Adipocyte (in vitro differentiated cells): ENCODE measurements at places on chromosomes 1 and 21.

DNA sequence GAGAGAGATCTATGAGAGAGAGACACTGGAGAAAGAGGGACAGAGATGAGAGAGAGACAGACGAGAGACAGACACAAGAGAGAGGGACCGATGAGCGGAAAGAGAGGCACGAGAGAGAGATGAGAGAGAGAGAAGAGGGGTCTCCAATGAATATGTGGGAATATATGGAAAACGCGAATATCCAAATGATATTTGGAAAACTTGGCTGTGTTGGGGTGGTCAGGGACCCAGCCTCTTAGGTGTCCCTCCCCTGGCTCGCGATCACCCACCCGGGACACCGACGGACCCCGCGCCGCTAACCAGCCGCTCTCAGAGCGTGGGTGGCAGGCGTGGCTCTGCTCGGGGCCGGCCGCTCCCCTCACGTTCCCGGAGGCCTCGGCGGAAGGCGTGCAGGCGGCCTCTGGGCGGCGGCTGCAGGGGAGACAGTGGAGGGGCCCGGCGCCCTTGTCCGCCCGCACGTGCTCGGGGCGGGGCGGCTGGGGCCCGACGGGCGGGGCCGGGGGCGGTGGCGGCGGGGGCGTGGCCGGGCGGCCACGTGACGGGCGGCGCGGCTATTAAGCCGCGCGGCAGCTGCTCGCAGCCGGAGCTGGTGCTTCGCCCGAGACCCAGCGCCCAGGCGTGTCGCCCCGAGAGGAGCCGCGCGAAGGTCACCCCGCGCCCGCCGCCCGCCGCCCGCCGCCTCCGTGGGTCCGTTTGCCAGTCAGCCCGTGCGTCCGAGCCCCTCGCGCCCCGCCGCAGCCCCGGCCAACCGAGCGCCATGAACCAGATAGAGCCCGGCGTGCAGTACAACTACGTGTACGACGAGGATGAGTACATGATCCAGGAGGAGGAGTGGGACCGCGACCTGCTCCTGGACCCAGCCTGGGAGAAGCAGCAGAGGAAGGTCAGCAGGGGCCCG is at the start of gene ACTN2:
Gene ACTN2, plus strand, starts transcription at position 583 of the 898 bp plus-strand sequence. Its CDS starts 175 bp downstream, at position 758.
- DNase-seq: peak; percentile 27

- peak; percentile 98 for DNase-seq
Measured at GRCh38 chr1:100721526-100722207, 2.1 kb downstream of the VCAM1 start.

GRCh38 chr1:226978432-226979114 is 38.5 kb downstream of the COQ8A start:
- no peak for DNase-seq

- no peak for DNase-seq
Measured at GRCh38 chr21:20388400-20388799, 609.8 kb upstream of the NCAM2 start.

DNA sequence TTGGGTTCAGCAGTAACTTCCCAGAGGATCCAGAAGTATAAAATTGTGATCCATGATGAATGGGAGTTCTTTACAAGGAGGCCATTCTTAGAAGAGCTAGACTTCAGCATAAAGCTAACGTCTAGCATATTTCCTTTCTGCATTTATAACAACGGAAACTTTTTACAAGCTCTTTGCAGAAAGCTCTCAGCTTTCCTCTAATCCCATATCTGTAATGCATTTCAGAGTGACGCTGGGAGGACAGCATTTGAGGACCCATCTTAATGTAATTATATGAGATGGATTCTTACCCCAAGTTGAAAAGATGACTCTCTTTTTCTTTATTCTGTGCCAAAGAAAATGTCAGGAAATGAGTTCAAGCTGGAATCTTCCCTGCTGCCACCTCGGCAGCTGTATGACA is 132.0 kb upstream of the CACHD1 start:
- peak; percentile 9 for DNase-seq

- peak; percentile 40 for DNase-seq
Measured at GRCh38 chr1:168321945-168322344, 41.3 kb downstream of the TBX19 start.

DNA sequence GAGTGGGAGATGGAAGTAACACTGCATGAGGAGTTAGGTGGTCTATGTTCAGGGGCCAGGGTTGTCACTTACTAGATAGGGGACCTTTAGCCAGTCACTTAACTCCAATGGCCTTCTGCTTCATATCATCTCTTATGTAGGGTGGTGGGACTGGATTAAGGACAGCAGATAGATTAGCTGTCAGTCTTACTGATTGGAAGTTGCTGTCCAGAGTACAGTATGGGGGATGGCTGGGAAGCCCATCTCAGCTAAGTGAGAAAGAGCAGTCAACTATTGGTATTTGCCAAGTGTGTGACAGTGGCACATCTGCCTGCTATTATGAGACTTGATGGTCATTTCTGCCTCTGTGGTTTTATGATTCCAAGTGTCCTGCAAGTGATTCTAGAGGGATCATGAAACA is 130.9 kb downstream of the FGGY start:
- no peak for DNase-seq

DNA sequence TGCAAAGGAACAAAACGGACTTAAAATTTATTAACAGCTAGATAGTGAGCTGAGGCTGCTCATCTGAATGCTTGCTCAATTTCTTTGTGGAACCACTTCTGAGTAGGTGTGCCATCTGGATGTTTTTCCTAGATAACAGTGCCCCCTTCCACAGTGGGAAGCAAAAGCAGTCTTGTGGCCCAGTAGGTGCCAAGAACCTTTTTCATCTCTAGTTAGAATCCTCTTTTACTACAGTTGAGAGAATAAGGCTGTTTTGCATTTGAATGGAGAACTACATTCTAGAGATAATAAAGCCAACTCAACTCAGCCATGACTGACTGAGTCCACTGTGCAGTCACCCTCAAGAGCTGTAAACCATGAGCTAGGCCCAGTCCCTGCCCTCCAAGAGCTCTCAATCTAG is 13.3 kb downstream of the F3 start:
- DNase-seq: no peak

DNA sequence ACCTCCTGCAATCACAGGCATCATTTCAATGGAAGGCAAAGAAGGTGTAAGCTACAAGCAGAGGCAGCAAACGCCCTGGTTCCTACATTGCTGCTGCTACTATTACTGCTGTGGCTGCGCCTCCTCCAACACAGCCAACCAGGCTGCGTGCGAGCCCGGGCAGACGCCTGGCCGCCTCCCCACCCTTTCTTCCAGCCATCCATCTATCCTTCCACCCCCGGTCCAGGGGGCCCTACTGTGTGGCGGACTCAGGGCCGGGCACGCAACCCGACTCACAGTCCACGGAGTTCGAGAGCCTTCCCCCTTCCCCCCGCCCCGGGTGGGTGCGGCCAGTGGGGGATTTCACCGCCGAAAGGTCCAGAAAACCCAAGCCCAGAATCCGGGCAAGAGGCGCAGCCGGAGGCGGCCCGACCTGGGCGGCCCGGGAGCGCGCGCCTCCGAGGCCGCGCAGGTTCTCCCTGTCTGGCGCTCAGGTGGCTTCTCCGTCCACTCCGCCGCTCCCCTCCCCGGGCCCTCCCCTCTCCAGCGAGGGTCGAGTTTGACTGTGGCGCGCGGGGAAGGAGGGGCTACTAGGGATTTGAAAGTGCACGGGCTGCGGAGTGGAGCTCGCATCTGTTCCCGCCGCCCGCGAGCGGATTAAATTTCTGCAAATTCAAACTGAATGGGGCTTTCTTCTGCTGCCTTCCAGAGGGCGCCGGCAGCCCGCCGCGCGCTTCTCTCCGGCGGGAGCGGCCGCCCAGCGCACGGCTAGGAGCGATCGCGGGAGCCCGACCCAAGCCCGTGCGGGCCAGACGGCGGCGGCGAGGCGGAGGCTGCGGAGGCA is at the start of gene HUNK:
Gene HUNK, plus strand, starts transcription at position 569 of the 823 bp plus-strand sequence. CDS start 655 bp downstream, outside the sequence.
- peak; percentile 76 for DNase-seq

GRCh38 chr1:44345187-44345775 is 9.8 kb downstream of the ERI3 start:
- no peak for DNase-seq

DNA sequence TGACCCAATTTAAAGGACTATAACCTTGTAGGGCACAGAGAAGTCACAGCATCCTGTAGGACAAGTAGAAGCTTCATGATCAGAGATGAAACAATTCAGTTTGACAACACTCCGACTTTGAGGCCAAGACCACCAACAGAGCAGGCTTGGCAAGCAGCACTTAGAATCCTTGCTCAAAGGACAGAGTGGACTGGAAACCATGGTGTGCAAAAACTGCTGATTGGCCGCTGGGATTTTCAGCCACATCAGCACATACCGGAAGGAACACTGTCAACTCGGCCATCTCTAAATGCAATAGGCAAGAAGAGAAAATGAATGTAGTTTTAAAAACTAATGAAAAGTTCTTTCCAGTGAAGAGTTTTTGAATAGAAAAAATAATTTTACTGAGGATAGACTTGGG is 92.0 kb upstream of the PRMT6 start:
- DNase-seq: no peak

DNA sequence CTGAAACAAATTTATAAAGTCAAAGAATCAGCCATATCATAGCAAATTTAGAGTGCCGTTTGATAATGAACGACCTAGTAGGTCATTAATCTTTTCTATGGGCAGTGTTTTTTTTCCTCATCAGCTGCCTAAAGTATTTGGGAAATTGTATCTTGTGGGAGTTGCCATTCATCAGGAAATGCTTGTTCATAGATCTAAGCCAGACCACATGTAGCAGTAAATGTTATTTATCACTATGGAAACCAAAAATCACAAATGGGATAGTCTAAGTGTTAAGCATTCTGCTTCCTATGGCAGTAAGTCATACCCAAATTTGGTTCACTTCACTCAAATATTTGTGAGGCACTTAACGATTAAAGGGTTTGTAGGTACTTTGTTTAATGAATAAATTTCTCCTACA is 52.9 kb downstream of the LRRC8D start:
- peak; percentile 33 for DNase-seq

DNA sequence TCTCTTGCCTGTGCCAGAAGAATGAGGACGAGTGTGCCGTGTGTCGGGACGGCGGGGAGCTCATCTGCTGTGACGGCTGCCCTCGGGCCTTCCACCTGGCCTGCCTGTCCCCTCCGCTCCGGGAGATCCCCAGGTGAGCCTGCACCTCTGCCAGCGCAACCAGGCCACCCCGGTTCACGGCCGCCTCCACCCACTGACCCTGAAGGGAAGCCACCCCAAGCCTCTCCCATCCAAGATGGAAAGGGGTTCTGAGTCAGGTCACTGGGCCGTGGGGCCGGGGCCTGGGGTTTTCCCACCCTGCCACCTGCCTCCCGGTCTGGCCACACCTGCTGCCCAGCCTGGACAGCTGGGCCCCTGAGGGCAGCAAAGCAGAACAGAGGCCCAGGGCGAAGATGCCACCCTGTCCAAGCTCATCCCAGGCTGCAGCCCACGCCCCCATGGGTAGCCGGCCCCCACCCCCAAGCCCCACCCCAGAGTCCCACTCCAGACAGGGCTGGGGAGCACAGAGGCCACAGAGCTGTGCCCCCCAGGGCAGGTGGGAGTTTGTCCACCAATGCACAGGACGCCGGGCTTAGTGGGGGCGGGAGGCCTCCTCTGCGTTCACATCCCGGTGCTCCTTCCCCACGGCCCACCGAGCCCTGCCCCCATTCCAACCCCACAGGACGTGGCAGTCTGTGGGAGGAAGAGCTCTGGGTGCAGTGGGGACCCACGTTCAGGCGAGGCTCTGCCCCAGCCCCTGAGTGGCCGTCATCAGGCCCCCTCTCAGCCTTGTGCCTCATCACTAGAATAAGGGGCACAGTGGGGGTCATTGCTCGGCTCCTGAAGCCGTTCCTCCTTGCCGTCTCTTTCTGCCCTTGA is 5.6 kb downstream of the AIRE start:
- DNase-seq: no peak

GRCh38 chr1:110765640-110766335 is 91.0 kb upstream of the KCNA3 start:
- peak; percentile 72 for DNase-seq

GRCh38 chr1:64878931-64879611 is 87.3 kb downstream of the JAK1 start:
- no peak for DNase-seq

- DNase-seq: peak; percentile 40
Measured at GRCh38 chr1:183032122-183032921, 9.1 kb downstream of the LAMC1 start.

DNA sequence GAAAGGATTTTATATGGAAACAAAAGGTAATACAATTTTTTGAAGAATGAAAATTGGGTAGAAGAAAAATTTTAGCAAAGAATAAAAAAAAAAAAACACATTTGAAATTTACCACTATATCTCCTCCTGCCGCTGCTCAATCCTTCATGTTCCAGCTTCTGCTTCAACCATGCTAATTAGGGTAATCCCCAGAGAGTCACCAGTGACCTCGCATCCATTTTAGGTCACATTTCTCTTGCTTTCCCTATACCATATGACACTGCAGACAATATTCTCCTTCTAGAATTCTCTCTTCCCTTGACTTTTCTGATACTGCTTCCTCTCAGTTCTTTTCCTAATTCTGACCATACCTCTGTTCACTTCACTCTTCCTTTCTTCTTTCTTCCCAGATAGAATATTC is 237.1 kb downstream of the USH2A start:
- no peak for DNase-seq

GRCh38 chr1:171730052-171730451 is 11.8 kb downstream of the VAMP4 start:
- no peak for DNase-seq
